ENCODE measurements at places on chromosomes 2 and 18.

DNA sequence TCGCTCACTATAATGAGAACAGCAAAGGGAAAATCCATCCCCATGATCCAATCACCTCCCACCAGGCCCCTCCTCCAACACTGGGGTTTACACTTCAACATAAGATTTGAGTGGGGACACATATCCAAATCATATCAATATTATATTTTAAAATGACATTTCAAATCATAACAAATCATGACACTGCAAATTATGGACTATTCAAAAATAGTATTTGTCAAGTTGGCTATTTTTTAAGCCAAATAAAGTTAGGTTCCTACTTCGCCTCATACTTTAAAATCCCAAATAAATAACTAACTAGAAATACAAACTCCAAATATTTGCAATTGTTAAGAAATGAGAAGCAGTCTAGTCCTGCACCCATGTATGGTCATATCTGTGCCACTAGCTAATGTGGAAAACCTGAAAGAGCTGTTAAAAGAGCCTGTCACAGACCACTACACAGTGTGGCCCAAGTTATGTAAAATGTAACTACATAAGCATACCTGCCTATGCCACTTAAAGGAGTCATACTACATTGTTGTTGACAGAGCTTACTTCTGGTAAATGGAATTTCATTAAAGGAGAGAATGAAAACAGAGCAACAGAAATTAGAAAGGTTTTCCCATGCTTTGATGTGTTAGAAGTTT lies 334.7 kb upstream of the GULP1 start:
- DNase-seq: no peak

DNA sequence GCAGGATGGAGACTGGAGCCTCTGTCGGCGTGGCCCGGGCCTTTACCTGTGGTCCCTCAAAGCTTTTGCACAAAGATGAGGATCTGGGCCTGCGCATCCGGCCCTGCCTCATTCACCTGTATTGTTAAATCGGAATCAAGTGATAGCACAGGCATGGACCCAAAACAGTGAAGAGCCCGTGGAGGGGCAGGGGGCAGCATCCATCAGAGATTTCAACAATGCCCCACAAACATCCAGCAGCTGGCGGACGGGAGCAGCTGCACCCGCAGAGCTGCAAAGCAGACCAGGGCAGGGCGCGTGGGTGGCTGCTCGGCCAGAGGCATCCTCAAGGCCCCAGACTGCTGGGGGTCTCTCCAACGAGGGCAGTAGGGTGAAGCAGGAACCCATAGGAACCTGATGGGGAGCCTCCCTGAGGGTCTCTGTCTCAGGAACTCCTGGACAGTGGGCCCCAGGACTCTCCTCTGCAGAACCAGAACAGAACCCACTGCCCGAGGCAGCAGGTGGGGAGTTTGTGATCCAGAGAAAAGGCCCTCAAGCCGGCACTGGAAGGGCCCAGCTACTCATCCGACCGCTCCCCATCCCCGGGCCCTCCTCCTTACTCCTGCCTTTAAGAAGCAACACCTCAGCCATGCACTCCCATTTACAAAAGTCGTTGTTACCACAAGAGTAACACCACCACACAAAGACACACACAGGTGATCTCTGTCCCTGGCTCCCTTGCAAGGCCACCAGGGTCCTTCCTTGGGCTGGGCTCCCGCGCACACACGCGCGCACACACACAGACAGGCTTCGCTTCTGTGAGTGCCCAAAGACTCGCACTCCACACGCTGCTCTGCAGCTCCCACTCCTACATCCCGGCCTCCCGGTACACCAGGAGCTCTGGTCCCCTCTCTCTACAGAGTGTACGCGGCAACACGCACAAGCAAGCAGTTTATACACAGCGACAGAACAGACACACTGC lies 28.8 kb downstream of the HDAC4 start:
- DNase-seq: no peak

DNA sequence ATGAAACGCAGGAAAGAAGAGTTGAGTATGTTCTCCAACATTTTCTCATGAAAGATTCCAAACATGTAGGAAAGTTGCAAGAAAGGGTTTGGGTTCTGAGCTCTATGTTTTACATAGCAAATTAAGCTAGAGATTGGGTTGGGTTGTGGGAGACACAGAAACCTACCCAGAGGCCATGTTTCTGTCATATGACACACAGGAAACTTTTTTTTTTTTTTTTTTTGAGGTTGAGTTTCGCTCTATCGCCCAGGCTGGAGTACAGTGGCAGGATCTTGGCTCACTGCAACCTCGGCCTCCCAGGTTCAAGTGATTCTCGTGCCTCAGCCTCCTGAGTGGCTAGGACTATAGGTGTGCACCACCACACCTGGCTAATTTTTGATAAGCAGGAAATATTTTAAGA lies 57.6 kb downstream of the DOCK10 start:
- DNase-seq: no peak

- DNase-seq: no peak
These were observed 278.3 kb upstream of the CYP26B1 start for GRCh38 chr2:72425996-72426395.

GRCh38 chr18:1012775-1013174 lies 108.1 kb downstream of the ADCYAP1 start:
- no peak for DNase-seq

- no peak for DNase-seq
These were observed 891 bp upstream of the EGR4 start for GRCh38 chr2:73294239-73294638.

DNA sequence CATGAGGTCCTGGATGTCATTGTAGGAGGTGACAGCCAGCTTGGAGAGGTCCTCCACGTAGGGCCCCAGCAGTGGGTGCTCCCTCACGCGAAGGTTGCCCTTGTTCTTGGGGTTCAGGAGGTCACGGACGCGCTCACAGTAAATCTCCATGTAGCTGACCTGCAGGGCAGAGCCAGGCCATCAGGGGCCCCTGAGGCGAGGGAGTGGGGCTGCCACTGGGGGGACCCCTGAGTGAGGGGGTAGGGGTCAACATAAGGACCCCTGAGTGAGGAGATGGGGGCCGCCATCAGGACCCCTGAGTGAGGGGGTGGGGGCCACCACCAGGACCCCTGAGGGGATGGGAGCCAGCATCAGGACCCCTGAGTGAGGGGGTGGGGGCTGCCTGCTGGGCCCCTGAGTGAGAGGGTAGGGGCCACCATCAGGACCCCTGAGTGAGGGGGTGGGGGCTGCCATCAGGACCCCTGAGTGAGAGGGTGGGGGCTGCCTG lies 33.6 kb downstream of the KIF1A start:
- DNase-seq: no peak
